ENCODE measurements at places on chromosomes 16 and 17.

DNA sequence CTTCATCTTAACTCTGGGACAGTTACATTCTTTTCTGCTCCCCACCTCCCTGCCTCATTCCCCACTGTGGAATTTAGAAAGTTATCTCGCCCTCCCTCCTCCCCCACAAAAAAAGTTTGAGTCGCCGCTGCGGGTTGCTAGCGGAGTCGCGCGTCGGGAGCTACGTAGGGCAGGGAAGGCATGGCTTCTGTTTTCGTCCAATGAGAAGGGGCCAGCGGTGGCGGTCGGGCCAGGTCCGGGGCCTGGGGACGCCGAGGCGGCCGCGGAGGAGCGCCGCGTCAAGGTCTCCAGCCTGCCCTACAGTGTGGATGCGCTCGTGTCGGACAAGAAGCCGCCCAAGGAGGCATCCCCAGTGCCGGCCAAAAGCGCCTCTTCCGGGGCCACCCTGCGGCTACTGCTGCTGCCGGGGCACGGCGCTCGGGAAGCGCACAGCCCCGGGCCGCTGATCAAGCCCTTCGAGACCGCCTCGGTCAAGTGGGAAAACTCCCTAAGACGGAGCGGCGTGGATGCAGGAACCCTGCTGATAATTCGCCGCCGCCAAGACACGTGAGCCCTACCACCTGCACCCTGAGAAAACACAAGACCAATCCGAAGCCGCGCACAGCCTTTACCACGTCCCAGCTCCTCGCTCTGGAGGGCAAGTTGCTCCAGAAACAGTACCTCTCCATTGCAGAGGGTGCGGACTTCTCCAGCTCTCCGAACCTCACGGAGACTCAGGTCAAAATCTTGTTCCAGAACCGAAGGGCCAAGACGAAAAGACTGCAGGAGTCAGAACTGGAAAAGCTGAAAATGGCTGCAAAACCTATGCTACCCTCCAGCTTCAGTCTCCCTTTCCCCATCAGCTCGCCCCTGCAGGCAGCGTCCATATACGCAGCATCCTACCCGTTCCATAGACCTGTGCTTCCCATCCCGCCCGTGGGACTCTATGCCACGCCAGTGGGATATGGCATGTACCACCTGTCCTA lies 8.9 kb downstream of the OR4D1 start:
- DNase-seq = no peak

DNA sequence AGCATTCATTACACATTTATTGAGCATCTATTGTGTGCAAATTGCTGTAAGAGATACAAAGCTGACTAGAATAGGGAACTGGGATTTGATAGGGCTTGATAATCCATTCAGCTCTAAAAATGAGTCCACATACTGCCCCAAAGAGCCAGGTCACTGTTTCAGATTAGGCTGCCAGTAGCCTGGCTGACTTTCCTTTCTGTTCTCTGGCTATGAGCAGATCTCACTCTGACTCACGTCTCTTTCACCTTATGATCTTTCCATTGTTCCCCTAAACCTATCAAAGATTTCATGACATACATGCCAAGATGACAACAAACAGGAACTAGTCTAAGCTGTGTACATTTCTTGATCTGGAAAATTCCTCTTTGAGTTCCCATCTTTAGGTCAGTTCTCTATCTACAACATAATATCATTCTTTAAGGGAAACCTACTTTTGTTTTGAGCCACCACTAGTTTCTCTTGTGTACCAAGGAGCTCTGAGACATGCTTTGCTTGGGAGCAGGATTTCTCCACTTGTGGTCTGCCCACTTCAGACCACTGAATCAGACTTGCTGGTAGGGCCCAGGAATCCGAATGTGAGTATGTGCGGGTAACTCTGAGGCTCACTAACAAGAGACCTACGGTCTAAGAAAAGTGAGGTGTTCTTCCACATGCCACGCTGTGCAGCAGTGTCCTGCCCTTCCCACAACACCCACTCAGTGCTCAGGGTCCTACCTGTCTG lies 40.9 kb upstream of the ICAM2 start:
- peak; percentile 65 for DNase-seq

DNA sequence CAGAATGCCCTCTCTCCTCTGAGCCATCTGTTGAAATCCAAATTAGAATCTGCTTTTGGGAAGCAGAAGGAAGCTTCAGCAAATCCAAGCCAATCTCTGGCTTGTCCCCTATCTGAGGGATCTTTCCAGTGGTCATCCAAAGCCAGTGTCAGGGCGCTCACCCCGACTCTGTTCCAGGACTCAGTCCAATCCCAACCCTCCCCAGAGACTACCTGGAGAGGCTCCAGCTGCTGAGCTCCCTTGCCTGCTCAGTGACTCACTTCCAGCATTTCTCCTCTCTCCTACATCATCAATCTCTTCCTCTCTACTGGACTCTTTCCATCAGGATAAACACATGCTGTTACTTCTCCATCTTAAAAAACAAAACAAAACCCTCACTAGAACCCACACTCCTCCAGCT lies 2.4 kb downstream of the MATCAP1 start:
- no peak for DNase-seq

DNA sequence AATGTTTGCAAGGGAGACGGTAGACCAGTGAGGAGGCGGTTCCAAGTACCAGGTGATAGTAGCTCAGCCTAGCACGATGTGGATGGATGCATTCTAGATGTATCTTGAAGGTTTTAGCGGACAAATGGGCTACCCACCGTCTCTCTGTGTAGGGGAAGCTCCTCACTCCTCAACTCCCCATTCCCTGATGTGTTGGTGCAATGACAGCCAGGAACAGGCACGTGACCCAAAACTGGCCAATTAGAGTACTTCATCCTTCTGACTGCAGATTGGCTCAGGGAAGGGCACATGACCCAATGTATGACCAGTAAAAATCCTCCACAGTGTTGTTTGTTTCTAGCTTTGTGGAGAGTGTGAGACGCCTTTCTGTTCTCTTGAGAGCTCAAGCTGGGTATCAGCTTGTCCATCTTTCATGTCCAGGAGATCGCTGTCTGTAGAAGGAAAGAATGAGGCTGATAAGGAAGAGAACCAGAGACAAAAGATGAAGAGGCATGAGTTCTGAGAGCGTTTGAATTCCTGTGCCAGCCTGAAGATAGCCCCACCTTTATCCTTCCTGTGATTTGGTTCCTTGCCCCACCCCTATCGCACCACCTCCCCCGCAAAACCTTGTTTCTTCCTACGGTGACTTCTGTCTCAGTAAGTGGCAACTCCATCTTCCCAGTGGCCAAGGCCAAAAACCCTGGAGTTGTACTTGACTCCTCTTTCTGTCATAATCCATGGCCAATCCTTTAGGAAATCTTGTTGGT lies 2.3 kb upstream of the BORCS6 start:
- DNase-seq = peak; percentile 71

DNA sequence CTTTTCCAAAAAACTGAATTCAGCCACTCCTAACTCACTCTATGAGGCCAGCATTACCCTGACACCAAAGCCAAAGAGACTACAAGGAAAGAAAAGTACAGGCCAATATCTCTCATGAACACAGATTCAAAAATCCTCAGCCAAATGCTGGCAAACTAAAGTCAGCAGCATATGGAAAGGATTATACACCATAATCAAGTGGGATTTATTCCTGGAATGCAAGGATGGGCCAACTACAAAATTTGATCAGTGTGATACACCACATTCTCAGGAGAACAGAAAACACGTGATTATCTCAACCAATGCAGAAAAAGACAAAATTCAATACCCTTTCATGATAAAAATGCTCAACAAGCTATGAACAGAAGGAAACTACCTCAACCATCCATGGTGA lies 7.7 kb upstream of the AATK start:
- DNase-seq = no peak

- DNase-seq = no peak
Observed at GRCh38 chr17:75587675-75588595, at the start of gene MYO15B. Gene MYO15B (plus strand): TSS chr17:75587800. CDS start chr17:75588058, 258 bp downstream.

Data from GM10248 (cell line).